ENCODE measurements at places on chromosomes 2 and 18.

GRCh38 chr2:219783359-219783975 lies 156.0 kb downstream of the SLC4A3 start:
- no peak for DNase-seq

DNA sequence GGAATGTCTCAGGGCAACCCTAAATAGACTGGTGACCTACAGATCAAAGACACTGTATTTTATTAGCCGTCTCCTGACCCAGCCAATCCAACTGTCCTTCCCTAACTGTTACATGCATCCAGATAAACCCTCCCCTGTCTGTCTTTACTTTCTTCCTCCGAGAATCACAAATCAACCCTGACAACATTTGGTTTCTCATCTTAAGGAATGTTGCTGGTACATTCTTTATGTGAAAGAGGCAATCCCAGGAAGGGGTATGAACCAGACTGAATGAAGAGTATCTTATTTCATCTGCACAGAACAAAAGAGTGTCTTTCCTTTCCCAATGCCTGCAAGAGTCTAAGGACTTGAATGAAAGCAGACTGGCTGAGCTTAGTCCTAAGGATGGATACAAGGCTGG lies 113.9 kb upstream of the LTBP1 start:
- DNase-seq: no peak

- no peak for DNase-seq
Measured at GRCh38 chr2:54558188-54559005, 102.3 kb downstream of the SPTBN1 start.

DNA sequence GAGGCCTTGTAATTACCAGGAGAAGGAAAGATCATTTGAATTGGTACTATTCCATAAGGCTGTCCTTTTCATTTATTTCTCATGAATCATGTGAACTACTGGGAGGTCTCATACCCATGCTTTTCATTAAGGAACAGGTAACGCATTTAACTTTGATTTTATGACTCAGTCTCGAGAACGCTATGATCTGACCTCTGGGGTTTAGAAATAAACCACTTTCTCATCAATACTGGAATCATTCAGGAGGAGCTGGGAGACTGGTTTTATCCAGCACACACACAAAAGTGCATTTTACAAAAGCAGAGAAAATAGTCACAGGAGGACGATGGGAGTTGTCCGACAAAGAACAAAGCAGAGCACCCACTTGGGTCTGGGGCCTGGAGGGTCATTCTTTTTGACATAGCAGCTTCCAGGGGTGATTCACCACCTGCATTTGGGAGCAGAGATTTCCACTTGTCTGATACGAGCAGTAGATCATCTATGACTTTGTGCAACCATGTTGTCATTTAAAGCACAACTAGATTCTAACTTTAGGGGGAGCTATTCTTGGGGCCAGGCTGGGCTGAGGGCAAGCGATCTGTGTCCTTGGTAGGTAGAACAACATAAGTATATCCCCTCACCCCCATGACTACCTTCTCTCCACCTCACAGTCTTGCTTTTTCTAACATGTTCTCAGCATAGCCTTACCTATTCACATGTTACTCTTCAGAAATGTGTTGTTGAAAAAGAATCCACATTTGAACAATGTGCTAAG lies 95.9 kb upstream of the SCG2 start:
- DNase-seq: no peak

- DNase-seq: no peak
Measured at GRCh38 chr18:51278045-51278649, 80.7 kb upstream of the MEX3C start.

All from bone marrow (tissue), 2 donors.